ENCODE measurements at places on chromosomes 3 and 15. TPM values are rescaled to one million over a fixed set of nuclear protein-coding genes. Genes with fewer than 3 reads are reported as not detected.
A peak's percentile ranks its signal among the peaks of the same experiment; 100 is the strongest.

GRCh38 chr3:142857056-142857455, 31.8 kb downstream of the PCOLCE2 start:
- DNase-seq: no peak

DNA sequence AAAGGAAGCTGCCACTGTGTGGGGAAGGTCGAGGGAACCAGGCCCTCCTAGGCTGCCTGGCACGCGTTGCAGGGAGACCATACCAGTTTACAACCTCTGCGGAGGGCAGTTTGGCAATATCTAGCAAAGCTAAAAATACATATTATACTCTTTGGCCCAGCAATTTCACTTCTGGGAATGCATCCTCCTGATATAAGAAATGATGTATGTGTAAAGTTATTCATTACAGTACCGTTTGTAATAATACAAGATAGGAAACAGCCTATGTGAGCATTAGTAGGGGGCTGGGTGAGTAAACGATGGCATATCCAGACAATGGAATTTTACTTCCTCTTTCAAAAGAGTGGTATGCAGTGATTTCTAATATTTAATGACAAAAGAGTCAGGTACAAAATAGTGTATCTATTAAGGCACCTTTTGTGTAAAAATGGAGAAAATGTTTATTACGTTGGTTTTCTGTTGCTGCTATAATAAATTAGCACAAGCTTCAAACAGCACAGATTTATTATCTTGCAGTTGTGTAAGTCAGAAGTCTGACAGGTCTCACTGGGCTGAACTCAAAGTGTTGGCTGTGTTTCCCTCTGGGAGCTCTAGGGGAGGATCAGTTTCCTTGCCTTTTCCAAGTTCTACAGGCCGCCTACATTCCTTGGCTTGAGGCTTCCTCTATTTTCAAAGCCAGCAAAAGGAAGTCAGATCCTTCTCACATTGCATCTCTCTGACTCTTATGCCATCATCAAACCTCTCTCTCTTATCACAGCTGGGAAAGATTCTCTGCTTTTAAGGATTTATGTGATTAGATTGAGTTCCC, 9.0 kb downstream of the APOD start:
- DNase-seq: no peak

DNA sequence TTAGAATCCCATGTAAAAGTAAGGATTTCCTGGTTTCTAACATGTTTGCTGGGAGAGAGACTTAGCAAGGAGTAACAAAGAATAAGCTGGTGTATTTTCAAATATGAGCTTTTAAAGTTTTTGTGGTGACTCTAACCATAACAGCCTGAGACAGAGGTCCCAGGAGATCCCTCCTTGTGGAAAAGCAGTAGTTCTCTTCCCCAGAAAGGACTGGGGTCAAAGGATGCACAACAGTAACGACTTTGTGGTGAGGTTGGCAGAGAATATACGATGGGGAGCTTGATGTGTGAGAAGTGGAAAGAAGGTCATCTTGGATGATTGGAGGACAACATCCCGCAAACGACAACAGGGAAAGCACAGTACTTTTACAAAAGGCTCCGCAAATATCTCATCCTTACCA, 38.2 kb downstream of the ABHD5 start:
- no peak for DNase-seq

DNA sequence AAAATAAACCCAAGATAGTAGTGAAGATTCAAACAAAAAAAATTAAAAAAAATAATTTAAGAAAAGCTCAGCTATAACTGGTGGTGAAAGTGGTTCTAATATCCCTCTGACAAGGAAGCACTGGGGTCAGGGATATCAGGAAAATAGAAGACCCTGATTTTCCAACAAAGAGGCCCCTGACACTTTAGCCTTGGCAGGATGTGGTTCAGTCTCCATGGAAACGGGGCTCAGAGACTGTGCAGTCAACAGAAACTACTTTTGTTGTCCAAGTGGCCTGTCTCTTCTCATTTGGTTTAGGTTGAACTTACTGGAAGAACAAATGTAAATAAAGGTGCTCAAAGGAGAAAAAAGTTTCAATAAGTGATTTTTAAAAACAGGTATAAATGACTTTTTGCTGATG, 27.2 kb downstream of the INTS14 start:
- peak; percentile 91 for DNase-seq

GRCh38 chr3:171230865-171231264, 204.3 kb upstream of the SLC2A2 start:
- no peak for DNase-seq

Gene CELF6
- 17.7 TPM for polyA plus RNA-seq

Gene NUP210
- 22.9 TPM for polyA plus RNA-seq

Measured in thymus (tissue), 14 donors.